ENCODE measurements at places on chromosomes 7 and 10.

DNA sequence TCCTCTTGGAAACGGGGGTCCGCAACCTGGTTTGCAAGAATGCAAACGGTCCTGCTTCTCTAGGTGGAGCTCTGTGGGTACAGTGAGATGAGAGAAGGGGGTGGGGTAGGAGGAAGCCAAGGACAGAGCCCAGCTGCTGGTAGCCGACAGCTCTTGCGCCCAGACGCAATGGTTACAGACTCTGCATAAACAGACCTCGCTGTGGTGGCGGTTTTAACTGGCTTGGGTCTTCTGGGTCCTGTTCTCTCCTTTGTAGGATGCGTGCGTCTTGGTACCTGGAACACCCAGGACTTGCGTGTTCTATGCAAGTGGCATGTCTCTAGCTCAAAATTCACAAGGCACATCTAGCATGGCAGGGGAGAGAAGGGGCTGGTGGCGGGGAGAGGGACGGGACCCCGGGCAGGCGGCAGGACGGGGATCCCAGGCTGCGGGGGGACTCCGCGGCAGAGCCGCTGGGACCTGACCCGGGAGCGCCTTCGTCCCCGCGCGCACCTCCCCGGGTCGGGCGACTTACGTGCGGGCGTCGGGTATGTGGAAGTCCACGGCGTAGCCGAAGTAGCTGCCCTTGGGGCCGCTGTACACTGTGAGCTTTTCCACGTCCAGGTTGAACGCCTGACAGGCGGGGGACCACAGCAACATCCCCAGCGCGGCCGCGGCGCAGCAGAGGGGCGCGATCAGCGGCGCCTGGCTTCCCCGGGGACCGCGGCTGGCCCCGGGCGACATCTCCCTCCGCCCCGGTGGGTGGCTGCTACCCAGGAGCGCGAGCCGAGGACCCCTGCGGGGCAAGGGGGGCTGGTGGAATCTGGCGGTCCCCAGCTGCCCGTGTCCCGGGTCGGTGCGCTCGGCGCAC lies 448 bp downstream of the ITGA8 start:
- no peak for DNase-seq

GRCh38 chr10:44958196-44958897 lies 1.3 kb upstream of the RASSF4 start:
- no peak for DNase-seq

DNA sequence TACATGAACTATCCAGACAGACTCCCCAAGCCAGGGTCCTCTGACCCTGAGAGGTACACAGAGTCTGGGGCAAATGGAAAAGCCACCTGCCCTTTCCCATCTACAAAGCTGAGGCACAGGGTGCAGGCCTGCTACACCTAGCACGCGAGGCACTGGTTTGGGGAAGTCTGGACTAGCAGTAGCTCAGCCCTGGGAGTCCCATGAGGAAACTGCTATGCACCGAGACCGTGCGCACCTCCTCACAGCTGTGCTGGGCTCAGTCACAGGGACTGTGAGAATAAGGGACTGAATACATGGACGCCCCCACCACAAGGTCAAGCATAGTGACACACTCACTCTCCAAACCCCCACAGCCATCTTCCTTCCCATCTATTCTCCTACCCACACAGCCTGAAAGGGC lies 8.2 kb downstream of the MAT1A start:
- no peak for DNase-seq

GRCh38 chr7:17668122-17668521 lies 272.2 kb downstream of the SNX13 start:
- DNase-seq = no peak

All from activated CD4-positive, alpha-beta T cell treated with anti-CD3 and anti-CD28 coated beads for 48 hours (primary cell).